ENCODE measurements at places on chromosomes 11 and 22. TPM values are rescaled to one million over a fixed set of nuclear protein-coding genes. Genes with fewer than 3 reads are reported as not detected.

The TRIM66 gene
- 5.2 TPM for polyA plus RNA-seq

The AIFM3 gene
- polyA plus RNA-seq, result 0.83 TPM

GRCh38 chr11:128937480-128937879 lies 5.2 kb downstream of the TP53AIP1 start:
- no peak for DNase-seq

- DNase-seq, result no peak
Observed at GRCh38 chr11:90699791-90700400, 477.0 kb upstream of the CHORDC1 start.

GRCh38 chr22:27985323-27986275 lies 66.5 kb upstream of the PITPNB start:
- no peak for DNase-seq

- DNase-seq, result no peak
Observed at GRCh38 chr22:37276776-37277175, 5.5 kb upstream of the CYTH4 start.

GRCh38 chr22:29183971-29184848 lies 21.5 kb upstream of the EMID1 start:
- DNase-seq, result no peak

- DNase-seq, result no peak
Observed at GRCh38 chr11:72562431-72562830, 111.8 kb downstream of the PDE2A start.

- DNase-seq, result no peak
Observed at GRCh38 chr22:48895336-48895735, 932.3 kb downstream of the BRD1 start.

GRCh38 chr11:123219066-123219690 lies 24.1 kb upstream of the CLMP start:
- no peak for DNase-seq

Measured in left renal pelvis (tissue), 4 donors.